Activated gamma-delta T cell treated with Interleukin-2 at 50 U/mL for 16 hours (primary cell): ENCODE measurements at places on chromosomes 7 and 10.

- DNase-seq, result no peak
Measured at GRCh38 chr10:12847361-12847975, 154.0 kb downstream of the CCDC3 start.

DNA sequence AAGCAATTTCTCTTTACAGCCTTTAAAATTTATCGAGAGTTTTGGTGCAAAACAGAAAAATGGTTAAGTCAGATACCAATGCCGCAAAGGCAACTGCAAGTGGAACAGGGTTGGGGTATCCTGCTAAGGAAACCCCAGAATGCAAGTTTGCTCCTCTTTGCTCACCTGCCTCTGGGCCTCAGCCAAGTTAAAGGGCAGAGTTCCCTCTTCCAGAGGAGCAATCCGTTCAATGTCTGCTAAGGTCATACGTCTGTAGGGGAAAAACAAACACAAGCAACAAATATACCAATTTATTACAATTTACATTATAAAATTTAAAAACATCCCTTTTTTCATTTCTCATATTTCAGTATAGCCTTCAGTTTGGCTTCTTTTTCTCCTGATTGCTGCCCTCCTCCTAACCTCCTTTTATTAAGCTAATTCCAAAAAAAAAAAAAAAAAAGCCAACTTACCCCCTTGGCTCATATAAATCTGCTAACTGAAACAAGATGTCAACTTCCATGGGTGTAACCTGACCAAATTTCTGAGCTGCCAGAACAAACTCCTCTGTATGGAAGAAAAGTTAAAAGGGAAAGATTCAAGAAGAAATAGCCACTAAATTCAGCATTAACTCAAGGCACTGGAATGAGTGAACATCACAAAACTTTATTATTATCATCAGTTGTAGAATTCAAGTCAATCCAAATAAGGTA is 132.6 kb downstream of the SLC25A13 start:
- no peak for DNase-seq

- DNase-seq, result no peak
Measured at GRCh38 chr7:129777195-129777844, 165.8 kb downstream of the NRF1 start.

GRCh38 chr10:34063592-34063991 is 729.1 kb upstream of the NRP1 start:
- DNase-seq, result no peak

DNA sequence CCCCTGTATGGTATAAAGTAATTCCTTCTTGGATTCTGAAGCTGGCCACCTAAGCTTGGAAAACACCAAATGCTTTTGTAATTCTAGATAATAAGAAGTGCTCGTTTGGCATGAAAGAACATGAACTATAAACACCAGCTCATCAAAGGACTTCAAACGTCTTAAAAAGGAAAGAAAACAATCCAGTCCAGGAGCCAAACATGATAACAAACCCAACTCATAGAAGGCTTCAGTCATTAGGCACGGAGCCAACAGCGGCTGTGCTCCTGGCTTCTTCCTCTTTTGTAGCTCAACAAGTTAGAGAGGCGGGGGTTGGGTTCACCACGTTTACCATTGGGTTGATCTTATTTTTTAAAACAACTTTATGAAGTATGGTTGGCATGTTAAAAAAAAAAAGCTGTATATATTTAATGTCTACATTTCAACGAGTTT is 56.4 kb upstream of the ECHDC3 start:
- peak; percentile 47 for DNase-seq

GRCh38 chr7:48130658-48131108 is 40.6 kb upstream of the ABCA13 start:
- no peak for DNase-seq

- no peak for DNase-seq
Measured at GRCh38 chr10:88522715-88523114, 60.4 kb downstream of the RNLS start.

DNA sequence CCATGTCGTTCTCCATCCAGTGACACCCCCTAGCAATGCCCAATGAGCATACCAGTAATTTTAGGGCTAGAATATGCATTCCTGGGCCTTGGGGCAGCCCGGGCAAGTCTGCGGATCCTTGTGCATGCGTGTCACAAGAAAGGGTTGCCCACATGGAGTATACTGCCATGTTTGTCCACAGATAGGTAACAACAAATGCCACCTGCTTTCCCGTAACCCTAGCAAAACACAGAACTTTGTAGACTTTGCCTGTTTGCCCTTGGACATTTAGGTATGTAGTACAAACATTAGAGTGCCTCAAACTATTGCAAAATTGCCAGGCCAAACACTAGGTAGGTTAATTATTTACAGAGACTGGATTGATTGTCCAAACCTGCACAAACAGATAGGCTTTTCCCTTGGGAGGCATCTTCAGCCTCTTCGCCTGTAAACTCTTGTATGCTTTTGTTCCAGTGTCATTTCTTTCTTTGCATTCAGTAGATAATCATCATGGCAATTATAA is 117.0 kb downstream of the ADCY1 start:
- DNase-seq, result no peak

- no peak for DNase-seq
Measured at GRCh38 chr10:98391578-98391991, 23.4 kb downstream of the PYROXD2 start.

- no peak for DNase-seq
Measured at GRCh38 chr10:127198307-127198706, 1.9 kb upstream of the INSYN2A start.

DNA sequence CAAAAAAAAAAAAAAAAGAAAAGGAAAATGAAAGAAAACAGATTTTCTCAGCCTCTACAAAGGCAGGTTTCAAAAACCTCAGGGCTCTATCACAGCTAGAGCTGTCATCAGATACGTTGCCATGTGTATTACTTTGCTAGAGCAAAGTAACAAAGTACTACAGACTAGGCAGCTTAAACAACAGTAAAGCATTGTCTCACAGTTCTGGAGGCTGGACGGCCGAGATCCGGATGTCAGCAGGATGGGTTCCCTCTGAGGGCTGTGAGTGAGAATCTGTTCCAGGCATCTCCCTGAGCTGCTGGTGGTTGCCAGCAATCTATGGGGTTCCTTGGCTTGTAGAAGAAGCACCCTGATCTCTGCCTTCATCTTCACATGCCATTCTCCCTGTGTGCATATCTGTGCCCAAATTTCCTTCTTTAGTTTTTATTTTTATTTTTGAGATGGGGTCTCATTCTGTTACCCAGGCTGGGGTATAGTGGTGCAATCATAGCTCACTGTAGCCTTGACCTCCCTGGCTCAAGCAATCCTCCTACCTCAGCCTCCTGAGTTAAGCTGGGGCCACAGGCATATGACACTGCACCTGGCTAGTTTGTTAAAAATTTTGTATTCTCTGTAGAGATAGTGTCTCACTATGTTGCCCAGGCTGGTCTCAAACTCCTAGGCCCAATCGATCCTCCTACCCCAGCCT is 48.9 kb upstream of the KDM7A start:
- DNase-seq, result no peak

DNA sequence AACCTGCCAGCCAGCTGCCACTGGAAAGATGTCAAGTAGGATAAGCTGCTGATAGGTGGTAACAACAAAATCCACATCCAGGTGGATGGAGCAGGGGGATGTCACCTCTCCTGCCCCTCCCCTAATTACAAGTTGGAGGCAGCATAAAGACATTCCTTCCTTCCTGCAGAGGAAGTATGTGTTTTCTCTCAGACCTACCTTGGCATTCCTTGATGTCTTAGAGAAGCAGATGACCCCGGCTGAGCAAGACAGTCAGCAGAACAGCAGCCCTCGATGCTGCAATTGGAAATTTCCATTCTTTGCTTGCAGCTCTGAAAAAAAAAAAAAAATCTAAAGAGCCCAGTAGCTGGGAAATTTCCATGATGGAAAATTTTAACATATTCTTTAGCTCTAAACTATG is 137.5 kb upstream of the MKLN1 start:
- no peak for DNase-seq

GRCh38 chr10:44020322-44021111 is 364.4 kb downstream of the CXCL12 start:
- DNase-seq, result no peak

GRCh38 chr10:12264204-12264940 is 68.4 kb downstream of the CDC123 start:
- peak; percentile 57 for DNase-seq

GRCh38 chr7:69920797-69921196 is 322.5 kb downstream of the AUTS2 start:
- no peak for DNase-seq

DNA sequence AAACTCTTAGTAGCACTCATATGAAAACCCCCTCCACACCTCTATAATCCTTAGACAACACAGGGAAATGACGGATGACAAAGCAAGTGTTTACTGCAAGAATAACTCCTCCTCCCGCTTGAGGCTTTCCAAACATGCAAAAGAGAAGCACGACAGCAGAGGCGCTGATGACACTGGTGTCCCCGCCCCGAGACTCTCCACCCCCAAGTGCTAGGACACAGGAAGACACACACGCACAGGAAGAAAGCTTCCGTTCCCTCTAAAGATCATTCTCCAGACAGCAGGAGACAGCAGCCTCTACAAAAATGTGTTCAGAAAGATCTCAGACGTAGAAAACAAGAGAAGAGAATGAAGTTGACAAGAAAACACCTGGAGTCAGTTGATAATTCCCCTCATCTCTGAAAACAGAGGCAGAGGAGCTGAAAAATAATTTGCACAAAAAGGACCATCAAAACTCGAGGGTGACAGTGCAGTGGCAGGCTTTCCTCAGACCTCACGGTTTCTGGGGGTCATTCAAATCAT is 90.2 kb downstream of the DLG5 start:
- DNase-seq, result peak; percentile 68

- DNase-seq, result no peak
Measured at GRCh38 chr10:97520520-97520919, 21.8 kb downstream of the UBTD1 start.

- no peak for DNase-seq
Measured at GRCh38 chr10:70757856-70758255, 27.3 kb downstream of the TBATA start.

DNA sequence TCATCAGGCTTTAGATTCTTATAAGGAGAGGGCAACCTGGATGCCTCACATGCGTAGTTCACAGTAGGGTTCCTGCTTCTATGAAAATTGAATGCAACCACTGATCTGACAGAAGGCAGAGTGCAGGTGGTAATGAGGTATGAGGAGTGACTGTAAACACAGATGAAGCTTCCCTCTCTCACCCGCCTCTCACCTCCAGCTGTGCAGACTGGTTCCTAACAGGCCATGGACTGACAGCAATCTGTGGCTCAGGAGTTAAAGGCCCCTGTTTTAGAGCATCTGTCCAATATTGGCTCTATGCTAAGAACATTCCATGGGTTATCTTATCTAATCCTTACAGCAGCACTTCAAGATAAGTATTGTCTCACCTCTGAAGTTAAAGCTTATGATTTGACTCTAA is 213.5 kb upstream of the NRP1 start:
- DNase-seq, result no peak

GRCh38 chr7:43296306-43296705 is 183.9 kb downstream of the HECW1 start:
- DNase-seq, result no peak

DNA sequence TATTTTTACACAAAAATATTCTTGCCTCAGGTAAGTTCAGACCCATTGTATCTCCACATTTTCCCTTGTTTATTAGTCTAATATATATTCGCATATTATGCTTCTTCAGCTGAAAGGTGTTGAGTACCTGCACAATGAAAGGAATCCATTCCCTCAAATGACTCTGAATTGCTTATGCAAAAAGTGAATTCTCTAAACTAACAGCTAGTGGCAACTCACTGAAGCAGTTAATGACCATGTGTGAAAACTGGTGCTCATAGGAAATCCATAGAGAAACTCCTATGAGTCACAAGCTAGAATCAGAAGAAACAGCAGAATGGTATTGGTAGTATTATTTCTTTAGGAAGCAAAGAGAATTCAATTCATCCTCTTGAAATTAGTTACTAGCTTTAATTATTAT is 33.5 kb upstream of the RNF148 start:
- no peak for DNase-seq

DNA sequence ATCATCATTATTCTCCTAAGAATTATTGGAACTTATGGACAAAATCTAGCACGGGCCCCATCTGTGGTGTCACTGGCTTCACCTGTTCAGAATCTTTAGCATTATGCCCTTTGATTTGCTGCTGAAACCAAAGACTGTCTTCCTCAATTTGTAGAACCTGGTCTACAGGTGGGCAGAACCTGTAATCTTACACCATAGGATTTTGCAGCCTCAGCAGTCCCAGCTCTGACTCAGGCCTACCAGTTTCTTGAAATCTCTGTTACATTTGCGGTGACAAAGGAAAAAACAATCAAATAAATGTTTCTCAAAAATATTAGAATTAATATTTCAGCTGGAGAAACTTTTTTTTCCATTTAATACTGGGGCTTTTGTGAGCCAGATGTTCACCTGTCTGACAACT is 86.1 kb downstream of the EPDR1 start:
- no peak for DNase-seq

GRCh38 chr10:58813573-58813972 is 300.9 kb downstream of the BICC1 start:
- DNase-seq, result no peak

GRCh38 chr10:17216217-17216900 is 11.7 kb upstream of the VIM start:
- DNase-seq, result no peak

DNA sequence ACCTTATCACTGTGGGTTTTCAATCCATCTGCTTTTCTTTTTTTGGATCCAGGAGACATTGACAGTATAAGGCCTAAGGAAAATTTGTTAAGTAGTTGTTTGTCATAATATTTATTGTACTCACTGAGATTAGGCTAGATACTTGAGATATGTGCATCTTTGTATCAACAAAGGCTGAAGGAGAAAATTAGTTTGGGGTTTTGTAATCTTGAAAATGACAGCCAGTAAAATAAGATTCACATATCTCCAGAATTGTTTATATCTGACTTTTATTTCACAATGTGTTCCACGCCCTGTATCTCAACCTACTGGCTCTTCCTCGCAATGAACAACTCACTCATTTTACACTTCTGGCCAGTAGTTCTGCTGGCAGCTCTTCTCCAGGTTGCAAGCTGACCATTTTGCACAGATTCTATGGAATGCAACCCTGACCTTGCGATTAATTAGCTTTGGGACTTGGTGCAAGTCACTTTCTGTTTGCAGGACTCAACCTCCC is 132.7 kb downstream of the GATA3 start:
- DNase-seq, result no peak

- no peak for DNase-seq
Measured at GRCh38 chr7:111092406-111093236, 1.7 kb downstream of the LRRN3 start.

DNA sequence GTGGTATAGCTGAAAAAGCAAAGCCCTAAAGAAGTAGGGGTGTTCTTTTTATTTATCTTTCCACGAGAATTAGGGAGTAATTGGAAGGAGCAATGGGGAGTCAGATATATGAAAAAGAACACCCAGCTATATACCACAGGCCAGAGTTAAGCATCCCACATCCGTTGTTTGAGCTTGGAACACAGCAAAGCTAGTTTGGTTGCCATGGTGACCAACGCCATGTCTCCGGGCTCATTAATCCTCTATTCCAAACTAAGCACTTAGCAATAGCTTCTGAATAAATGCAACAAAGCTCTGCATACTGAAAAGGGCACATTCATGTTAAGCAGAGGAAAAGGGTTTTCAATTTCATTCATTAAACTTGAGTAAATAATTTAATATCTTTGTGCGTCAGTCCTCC is 23.5 kb downstream of the ASB4 start:
- no peak for DNase-seq

GRCh38 chr10:96494694-96495093 is 19.0 kb downstream of the TLL2 start:
- DNase-seq, result no peak

- no peak for DNase-seq
Measured at GRCh38 chr10:76461024-76461423, 1029.6 kb downstream of the LRMDA start.
